ENCODE measurements at places on chromosomes 11 and 22.

GRCh38 chr22:37910890-37911672 is 5.0 kb downstream of the MICALL1 start:
- DNase-seq, result no peak

DNA sequence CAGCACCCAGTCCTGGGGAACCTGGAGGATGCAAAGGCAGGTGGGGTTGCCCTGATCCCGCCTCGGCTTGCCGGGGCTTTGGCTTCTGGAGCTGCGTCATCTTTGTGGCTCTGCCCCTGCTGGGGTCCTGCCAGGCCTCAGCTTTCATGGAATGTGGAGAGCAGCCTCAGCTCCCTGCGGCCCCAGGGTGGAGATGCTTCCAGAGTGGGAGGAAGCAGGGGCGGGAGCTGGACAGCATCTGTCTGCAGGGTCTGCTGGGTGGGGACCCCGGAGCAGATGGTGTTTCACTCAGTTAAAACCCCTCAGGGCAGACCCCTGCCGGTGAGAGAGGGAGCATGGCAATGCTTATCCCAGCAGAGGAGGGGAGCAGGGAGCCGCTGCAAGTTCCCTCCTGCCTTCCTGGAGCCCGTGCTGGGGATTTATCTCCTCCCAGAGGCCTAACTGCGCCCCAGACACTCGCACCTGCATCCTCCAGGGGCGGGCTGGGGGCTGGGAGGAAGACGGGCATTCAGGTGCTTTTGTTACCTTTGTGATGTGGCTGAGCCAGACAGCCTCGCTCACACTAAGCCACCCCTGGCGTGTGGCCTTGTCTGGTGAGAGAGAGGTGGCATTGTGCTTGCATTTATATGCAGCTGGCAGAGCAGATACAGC is 15.7 kb downstream of the GRIK4 start:
- DNase-seq, result no peak

GRCh38 chr22:37340331-37341262 is 58.3 kb downstream of the CYTH4 start:
- no peak for DNase-seq

DNA sequence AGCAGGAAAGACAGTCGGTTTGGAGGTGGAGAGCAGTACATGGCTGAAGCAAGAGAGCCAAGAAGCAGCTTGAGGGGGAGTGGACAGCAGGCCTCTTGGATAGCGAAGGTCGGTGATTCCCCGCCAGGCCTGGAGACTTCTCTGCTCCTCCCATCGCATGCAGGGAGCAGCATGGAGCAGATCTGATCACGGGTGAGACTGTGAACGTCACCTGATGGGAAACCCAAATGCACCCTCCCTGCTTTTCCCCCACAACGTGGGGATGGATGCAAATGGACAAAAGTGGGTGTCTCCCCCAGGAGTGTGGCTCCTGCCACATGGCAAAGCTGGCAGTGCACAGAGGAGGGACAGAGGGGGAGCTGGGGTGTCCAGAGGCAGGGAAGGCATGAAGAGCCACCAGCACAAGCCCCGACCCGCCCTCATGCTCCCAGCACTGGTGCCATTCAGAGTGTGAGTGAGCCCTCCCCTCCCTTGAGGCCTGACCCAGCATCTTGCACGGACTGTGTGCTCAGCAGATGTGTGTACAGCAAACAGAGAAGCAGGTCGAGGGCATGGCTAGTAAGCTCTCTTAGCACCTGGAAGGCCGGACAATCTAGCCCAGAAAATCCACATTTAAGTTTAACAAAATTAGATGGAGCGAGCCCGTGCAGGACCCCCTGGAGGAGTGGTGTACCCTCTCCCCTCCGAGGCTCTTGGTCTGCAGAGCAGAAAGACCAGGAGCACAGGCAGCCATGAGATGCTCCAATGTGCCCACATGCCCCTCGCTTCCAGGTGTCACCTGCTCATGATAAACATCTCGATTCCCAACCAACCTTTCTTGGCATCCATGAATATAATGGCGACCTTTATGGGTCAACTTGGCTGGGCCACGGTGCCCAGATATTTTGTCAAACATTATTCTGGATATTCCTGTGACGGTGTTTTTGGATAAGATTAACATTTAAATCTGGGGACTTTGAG is 661.7 kb downstream of the TBC1D22A start:
- DNase-seq, result no peak

DNA sequence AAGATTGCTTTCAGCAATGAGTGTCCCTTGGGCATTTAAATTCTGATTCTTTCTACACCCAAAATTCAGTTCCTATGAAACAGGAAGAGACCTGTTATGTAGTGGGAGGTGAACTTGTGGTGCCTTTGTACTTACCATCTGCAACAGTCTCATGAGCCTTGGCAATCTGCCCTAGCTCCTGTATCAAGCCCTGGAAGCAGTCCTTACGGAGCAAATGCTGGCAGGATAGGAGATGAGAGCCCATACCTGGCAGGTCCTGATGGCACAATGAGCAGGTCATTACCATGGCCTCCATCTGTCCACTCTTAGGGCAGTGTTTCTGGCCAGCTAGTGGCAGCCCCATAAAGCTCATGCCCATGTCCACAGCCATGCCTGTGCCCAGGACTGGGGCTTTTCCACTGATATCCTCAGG is 10.8 kb downstream of the TRIM66 start:
- no peak for DNase-seq

DNA sequence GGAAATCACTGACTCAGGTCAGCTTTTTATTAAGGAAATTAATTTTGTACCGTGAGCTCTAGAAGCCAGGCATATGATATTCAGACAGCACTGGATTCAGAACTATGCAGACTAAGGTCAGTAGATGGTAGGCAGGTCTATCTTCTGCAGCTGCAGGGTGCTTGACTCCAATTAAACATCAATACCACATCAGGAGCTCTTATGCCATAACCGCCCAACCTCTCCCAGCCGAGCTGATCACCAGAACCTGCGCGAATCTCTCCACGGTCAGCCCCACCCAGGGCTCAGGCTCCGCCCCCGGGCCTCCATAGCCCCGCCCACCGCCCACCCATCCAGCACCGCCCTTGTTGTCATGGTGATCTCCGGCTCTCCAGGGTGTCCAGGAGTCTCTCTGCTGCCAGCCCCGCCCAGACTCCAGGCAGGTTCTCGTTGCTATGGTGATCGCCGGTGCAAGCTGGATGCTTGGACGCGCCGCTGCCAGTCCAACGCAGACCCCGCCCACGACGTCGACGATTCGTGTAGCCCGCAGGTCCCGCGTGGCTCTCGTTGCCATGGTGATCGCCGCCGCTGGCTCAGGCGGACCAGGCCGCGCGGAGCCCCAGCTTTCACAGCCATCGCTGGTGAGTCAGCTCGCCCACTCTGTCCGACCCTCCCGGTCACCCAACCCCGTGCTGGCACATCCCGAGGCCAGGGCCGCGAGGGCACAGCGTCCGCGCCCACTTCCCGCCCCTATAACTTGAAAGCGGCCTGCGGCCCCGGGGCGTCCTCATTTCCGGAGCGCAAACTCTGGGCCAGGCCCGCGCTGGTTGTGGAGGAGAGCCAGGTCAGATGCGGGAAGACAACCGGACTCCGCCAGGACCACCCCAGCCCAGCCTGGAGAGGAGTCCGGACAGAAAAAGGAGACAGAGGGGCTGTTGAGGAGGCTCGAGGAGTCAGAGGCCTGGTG is at the start of gene RAB36:
Gene RAB36, plus strand, starts transcription at position 546 of the 946 bp plus-strand sequence. CDS start 1,140 bp downstream, outside the sequence.
- DNase-seq, result peak; percentile 80

- no peak for DNase-seq
Measured at GRCh38 chr11:79960461-79960860, 519.6 kb upstream of the TENM4 start.

Data from stimulated activated CD4-positive, alpha-beta T cell treated with anti-CD3 and anti-CD28 coated beads, TNF-alpha, amount 100 ng/mL, for 48 hours (primary cell).